ENCODE measurements at places on chromosomes 7 and 10.

- no peak for DNase-seq
Measured at GRCh38 chr7:118060692-118061091, 123.3 kb upstream of the LSM8 start.

GRCh38 chr10:55224007-55224781, 423.2 kb upstream of the PCDH15 start:
- no peak for DNase-seq

GRCh38 chr7:45891462-45892402, 3.4 kb downstream of the IGFBP1 start:
- no peak for DNase-seq

DNA sequence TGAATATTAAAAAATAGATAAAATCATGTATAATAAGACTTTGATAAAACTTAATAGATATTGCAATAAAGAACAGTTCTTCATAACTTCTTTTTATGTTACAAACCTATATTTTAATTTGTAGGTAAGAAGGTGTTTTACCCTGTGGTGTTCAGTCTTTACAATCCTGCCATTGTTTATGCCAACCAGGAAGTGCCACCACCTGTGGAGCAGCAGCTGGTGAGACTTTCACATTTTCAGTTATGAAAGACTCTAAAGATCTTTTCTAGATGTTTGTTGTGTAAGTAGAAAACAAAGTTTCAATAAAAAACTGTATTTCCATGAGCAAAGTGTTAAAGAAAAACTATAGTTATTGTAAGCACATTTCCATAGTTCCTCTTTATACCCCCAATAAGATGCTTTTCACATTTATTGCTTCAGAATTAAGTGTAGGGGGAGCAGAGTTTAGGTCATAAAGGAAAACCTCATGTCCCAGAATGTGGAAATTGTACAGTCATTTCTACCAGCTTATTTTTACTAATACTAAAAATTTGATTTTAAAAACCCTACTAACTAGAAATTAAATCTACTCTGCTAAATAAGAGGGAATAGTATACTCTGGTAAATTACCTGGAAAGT, 28.7 kb downstream of the CSGALNACT2 start:
- no peak for DNase-seq
